ENCODE measurements at places on chromosomes 6 and 20.

DNA sequence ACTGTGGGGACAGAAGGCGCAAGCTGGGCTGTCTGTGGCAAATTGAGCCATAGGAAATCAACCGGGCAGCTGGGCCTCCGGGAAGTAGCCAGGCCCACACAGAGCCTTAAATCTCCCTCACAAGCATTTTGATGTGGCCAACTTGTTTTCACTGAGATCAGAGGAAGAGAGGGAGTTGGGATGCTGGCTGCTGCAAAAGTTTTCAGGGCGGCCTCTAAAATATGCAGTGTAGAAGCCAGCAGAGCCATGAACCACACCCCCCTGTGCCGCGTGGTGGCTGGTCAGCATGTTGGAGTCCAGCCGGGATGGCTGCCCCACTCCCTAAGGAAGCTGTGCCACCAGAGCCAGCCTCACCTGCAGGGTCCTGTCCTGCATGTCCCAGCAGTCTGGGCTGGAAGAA, 167.4 kb downstream of the CDC5L start:
- no peak for DNase-seq

- no peak for DNase-seq
Observed at GRCh38 chr6:28005975-28006374, 48.9 kb downstream of the OR2B6 start.

GRCh38 chr6:156731396-156731795, 45.8 kb upstream of the ARID1B start:
- DNase-seq: no peak

- no peak for DNase-seq
Observed at GRCh38 chr6:75124983-75125382, 80.9 kb downstream of the COL12A1 start.

GRCh38 chr20:41407607-41408006, 41.0 kb upstream of the EMILIN3 start:
- no peak for DNase-seq

- DNase-seq: no peak
Observed at GRCh38 chr20:25035921-25036320, 22.0 kb downstream of the ACSS1 start.

DNA sequence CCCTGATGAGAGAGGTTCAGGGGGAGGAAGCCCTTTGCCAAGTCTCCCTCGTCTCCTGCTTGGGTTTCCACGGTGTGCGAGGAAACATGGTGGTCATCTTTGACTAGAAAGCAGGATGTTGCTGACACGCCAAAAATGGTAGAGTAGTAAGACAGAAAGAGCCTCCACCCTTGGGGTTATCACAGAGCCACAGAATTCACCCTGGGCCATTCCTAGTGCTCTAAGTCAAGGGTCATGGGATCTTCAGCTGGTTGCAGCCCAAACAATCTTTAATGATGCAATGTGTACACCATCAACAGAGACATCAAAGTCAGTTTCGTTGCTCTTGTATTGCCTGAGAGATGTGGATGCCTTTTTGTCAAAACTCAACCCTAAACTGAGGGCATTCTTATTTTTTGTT, 201.9 kb downstream of the LY86 start:
- DNase-seq: no peak

GRCh38 chr6:24932832-24933231, 2.9 kb downstream of the RIPOR2 start:
- no peak for DNase-seq

GRCh38 chr6:108423982-108424705, 129.3 kb downstream of the AFG1L start:
- no peak for DNase-seq

DNA sequence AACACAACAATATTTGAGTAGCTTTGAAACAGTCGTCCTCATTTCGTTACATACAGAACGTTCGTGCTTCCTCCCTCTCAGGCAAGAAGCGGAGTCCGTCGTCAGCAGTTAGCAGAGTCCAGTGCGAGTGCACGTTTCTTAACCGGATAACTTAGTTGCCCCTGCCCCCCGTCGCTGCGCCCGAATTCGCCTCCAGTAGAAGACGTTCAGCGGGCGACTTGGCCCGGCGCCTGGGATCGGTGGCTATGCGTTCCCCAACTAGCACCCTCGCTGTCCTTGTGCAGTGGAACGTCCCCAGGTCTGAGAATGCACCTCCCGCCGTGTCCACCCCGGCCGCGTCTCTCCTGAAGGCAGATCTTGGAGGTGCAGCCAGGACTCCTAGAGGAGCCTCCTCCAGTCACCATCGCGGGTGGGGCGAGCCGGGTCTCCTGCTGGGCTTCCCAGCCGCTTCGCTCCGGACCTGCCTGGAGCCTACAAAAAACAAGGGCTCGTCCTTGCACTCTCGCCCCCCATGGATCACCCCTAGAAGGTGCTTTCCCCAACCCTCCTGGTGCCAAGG, 910 bp upstream of the PCSK2 start:
- DNase-seq: no peak

DNA sequence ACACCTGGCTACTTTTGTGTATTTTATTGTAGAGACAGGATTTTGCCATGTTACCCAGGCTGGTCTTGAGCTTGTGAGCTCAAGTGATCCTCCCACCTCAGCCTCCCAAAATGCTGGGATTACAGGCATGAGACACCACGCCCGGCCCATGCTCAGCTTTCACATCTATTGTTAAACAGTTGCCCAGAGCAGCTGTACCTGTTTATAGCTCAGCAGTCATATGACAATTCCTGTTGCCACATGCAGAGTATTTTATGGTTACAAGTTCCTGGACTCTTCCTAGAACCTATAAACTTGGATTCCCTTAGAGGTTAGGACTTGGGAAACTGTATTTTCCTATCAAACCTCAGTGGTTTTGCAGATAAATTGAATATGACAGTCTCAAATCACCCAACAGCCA, 188.3 kb upstream of the KCNG1 start:
- DNase-seq: no peak
